ENCODE measurements at places on chromosomes 5 and 9.

DNA sequence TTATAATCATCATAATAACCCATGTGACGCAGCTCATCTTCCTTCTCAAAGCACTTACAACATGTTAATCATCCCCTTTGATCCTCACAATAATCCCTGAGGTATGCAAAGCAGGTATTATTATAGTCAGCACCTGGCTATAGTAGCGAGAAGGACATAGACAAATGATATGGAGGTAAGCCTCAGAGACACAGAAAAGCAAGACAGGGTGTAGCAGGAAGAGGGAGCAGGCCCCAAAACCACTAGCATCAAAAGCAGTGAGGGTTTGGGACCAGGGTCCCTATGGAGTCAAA, 139.2 kb upstream of the SLC30A5 start:
- no peak for DNase-seq

- peak; percentile 91 for DNase-seq
These were observed 106.1 kb upstream of the CPEB4 start for GRCh38 chr5:173781816-173782670.

DNA sequence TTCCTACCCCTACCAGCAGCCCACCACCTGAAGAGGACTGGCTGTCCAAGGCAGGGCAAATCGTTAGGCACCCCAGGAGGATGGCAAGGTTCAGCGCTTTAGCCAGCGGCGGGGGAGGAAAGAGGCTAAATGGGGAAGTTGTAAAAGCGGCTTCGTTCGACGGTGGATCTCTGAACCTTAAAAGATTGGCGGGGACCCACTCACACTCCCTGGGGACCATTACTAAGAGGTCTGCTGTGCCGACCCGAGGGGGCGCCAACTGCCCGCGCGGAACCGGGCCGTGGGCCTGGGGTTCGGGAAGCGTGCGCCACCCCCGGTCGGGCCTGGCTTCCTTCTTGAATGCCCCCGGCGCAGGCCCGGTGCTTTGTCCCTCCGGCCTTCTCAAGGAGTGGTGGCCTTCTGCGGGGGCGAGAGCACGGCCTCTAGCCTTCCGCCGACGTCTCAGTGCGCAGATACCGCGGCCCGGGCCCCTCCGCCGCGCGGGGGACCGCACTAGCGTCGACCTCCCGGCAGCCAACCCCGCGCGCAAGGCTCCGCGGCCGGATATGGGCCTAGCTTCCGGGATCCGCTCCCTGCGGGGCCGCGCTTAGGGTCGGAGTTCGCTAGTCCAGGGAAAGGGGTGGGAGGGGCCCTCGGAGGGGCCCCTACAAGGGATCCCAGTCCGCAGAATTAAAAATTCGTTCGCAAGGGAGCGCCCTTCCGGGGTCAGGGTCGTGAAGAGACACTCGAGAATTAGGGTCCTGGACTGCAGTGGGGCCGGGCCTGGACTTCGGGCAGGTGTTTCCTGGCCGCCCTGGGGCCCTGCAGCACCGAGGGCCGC, 10.5 kb downstream of the NR2F1-AS1 start:
- DNase-seq = no peak

GRCh38 chr5:116658141-116658540, 83.5 kb upstream of the SEMA6A start:
- no peak for DNase-seq

GRCh38 chr9:8614926-8615440, 815.4 kb upstream of the DMAC1 start:
- DNase-seq = no peak

- DNase-seq = no peak
These were observed 175.5 kb upstream of the TUT7 start for GRCh38 chr9:86529496-86530275.

GRCh38 chr5:107990881-107991810, 320.4 kb upstream of the EFNA5 start:
- no peak for DNase-seq

GRCh38 chr5:158473016-158473635, 614.2 kb upstream of the CLINT1 start:
- no peak for DNase-seq

DNA sequence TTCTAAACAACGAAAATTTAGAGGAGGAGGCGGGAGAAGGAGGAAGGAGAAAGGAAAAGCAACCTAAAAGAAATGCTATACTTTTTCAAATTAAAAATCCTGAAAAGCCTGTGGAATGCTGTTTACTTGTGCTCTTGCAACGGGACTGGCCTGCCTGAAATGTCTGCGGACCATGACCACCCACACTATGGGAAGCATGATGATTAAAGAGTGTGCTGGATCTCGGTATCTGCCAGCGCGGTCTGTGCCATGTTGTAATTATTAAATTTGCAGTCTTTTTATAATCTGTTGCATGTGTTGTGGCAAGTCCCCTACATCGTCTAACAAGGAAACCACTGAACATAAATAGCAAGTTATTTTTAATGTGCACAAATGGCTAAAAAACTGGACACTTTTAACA, 111.4 kb downstream of the FANCC start:
- no peak for DNase-seq

DNA sequence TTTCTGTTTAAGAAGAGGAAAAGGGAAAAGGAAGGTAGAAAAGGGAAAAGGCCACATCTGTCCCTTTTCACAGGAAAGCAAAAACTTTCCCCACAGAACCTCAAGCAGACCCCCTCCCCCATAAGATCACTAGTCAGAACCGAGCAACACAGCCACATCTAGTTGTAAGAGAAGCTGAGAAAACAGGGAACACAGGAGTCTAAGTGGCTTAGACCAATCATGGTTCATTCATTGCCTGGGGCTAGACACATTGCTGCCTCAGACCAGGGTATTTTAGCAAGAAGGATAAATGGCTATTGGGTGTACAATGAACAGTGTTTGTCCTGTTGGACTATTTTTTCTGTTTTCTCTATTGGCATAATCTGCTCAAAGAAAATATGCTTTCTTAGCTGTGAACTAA, 98.0 kb downstream of the ARL15 start:
- no peak for DNase-seq

- peak; percentile 21 for DNase-seq
These were observed 35.0 kb upstream of the UNC5A start for GRCh38 chr5:176775409-176775808.

DNA sequence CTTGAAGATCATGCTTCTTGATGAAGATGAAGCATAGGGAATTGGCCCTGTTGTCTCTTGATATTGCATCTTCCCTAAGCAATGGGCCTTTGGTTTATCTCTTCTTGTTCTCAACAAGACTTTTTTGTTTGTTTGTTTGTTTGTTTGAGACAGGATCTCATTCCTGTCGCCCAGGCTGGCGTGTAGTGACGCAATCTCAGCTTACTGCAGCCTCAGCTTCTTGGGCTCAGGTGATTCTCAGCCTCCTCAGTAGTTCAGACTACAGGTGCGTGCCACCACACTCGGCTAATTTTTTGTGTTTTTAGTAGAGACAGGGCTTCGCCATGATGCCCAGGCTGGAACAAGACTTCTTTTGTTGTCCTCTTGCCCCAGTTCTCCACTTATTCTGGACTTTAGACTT, 5.2 kb downstream of the TMEFF1 start:
- no peak for DNase-seq

- DNase-seq = no peak
These were observed 358.0 kb upstream of the PCSK5 start for GRCh38 chr9:75532233-75533050.

GRCh38 chr5:159982421-159983173, 26.3 kb upstream of the TTC1 start:
- no peak for DNase-seq

GRCh38 chr9:106177216-106177615, 482.9 kb downstream of the TMEM38B start:
- DNase-seq = no peak

DNA sequence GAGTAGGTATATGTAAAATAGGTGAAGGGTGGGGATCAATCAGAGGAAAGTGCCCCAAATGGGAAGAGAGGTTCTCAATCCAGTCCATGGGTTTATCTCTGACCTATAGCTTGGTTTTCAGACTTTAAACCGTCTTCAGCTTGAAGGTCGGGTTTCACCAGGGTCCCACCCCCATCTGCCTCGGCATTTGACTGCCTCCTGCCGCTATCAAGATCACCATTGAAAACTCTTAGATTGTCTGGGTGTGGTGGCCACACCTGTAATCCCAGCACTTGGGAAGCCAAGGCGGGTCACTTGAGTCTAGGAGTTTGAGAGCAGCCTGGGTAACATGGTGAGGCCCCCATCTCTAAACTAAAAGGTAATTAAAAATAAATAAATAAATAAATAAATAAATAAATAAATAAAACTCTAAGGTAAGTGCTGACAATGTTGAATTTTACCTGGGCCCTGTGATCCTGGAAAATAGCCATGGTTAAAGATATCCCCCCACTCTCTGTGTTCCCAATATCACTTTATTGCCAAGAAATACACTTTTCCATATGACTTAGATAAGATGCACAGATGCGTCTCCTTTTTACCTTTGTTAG, 48.8 kb downstream of the TARS1 start:
- no peak for DNase-seq

GRCh38 chr5:98069876-98070512, 703.5 kb upstream of the RGMB start:
- DNase-seq = no peak

- DNase-seq = no peak
These were observed 529.2 kb downstream of the EBF1 start for GRCh38 chr5:158570502-158570901.

DNA sequence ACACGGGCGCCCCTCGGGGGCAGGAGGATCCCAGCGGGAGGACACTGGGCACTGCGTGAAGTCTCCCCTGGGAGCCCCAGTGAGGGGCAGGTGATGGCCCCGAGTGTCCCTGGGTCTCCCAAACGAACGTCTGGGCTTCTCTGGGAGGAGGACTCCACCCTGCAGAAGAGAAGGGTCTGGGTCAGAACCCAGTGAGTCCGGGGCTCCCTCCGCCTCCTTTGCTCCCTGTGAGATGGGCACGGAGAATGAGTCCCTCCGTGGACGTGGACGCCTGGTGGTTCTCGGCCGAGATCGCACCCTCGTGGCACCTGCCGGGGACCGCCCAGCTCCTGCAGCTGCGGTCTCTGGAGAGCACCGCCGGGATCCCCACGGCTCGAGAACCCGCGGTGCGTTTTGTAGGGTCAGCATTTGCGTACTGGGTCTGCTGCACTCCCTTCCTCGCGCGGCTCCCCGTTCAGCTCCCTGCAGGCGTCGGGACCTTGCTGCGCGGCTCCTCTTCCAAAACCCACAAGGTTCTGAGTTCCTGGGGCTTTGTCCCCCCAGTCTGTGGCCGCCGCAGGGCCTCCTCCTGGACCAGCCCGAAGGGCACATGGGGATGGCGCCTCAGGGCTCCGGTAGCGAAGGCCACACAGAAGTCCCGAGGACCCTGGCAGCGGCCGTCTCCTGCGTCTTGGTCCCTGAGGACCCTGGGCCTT, 10.2 kb upstream of the CEP72 start:
- DNase-seq = no peak

DNA sequence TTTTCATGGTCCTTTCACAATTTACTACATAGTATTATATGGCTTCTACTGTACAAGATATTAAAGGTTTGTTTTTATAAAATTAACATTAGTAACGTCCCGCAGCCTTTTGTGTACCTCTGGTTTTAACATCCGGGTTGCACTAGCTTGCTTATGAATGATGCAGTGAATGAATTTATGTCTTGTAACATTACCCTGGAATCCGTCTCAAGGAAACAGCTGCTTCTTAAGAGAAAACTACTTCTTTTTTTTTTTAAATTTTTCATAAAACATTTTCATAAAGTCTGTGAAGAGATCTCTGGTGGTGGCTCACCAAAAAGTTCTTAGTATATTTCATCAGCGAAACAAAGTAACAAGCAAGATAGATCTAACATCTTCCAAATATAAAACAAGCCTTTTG, 23.6 kb downstream of the MARCHF3 start:
- DNase-seq = no peak

- no peak for DNase-seq
These were observed 57.9 kb downstream of the CSNK1A1 start for GRCh38 chr5:149493316-149493715.

- DNase-seq = no peak
These were observed 124.3 kb downstream of the TEX10 start for GRCh38 chr9:100228352-100228869.

DNA sequence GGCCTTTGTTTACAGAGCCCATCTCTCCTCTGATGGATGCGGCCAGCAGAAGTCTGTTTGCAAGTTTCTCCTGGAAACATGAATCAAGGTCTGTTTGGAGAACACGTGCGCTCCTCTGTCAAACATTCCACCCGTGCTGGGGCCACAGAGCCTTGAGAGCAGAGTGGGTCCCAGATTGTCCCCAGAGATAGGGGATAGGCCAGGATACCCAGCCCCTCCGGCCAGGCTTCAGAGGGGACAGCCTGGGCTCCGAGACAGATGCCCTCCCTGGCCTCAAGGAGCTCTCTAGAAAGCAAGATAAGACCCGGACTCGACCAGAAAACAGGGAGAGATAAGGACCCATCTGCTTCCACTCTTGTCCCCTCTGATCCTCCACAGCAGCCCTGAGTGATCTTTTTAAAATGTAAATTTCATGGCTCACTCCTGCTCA, 40.4 kb upstream of the HAND1 start:
- no peak for DNase-seq

DNA sequence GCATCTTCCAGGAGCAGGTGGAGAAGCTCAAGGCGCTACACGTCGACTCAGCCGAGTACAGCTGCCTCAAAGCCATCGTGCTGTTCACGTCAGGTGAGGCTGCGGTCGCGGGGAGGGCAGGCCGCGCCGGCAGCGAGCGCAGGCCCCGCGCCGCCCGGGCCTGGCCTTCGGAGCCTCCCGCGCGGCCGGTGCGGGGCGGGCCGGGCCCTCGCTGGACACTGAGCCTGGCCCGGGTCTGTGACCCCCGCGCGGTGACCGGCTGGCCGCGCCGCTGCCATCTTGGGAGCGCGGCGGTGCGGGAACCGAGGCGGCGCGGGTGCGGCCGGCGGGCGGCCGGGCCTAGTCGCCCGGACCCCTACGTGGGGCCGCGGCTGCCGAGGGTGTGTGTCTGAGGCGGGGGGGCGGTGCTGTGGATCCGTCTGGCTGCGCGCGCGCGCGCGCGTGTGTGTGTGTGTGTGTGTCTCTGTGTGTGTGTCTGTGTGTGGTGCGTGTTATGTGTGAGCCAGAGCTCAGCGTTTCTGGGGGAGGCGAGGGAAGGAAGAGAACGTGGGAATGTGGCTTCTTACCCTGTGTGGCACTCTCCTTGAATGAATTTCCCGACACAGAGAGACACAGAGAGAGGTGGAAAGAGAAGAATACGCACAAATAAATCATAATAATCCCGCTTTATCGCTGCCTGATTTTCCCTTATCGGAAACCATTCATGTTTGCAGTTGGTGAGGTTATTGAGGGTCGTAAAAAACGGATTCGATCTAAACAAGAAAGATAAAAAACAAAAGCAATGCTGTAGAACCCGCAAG, 5.5 kb downstream of the NR2F1 start:
- DNase-seq = no peak
